Tibial artery (tissue), 4 donors: ENCODE measurements at places on chromosomes 2 and 18.

DNA sequence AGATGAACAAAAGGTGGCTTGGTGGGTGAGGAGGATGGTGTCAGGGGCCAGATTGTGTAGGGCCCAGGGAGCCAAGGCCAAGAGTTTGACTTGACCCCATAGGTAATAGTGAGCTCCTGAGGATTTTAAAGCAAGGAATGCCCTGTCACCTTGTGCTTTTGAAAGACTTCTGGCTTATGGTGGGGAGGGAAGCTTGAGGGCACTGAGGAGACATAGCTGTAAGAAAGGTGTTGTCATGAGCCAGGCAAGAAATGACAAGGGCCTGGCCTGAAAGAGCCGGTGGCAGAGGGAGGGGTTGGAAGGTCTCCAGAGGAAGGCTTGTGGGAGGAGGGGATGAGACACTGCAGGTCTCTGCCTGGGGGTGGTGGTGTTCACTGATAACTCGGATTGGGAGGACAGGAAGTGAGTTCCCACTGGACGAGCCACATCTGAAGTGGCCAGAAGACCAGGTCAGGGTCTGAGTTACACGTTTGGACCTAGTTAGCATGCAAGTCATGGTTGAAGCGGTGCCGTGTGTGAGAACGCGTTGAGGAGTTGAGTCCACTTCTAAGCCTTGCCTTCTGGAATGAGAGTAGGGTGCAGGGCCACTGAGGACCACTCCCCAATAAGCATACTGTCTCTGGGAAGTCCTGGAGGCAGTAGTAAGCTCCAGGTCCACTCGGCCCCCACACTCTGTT is 64.3 kb downstream of the TET3 start:
- no peak for DNase-seq

DNA sequence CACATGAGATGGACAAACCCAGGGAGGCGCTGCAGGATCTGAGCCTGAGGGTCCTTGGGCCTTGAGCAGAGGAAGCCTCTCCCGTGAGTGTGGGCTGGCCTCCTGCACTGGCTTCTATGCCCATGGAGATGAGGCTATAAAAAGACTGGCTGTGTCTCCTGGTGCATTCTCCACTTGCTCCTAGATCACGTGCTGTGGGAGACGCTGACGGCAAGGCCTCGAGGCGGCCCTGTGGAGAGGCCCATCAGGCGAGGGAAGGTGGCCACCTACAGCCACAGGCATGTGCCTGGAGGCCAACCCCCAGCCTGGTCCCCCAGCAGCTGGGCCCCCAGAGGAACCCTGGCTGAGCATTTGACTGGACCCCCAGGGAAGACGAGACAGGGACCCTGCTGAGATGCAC is 198.9 kb downstream of the TWIST2 start:
- DNase-seq, result no peak

DNA sequence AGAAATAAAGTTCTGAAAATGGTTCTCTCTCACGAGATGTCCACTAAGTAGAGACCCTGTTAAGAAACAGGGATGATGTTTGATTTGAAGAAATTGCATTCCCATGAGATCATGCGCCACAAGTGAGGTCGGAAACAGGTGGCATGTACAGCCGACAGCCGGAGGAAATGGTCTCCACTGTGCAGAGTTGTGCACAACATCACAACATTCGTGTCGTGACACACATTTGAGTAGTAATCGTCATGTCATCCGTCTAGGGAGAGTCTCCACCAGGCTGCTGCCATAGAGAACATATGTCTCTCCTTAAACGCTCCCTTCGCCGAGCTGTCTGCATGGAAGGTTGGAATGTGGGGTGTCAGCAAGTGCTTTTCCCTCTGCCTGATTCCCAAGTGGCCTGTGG is 84.7 kb downstream of the ASAP2 start:
- no peak for DNase-seq

DNA sequence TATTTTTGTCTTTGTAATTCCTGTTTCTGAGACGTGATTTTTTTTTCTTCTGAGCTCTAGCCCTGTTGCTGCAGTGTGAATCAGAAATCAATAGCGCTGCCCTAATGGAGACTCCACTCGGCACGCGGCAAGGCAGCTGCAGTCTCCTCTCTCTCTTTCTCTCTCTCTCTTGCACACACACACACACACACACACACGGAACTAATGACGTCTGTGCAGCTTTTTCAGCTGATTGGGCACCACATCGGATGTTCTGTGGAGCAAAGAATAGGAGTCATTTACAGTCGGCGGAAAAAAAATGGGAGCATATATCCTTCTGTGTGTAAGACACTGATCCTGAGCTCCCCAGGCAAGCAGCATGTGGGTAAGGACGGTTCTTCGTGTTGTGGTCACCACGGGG is 2.0 kb upstream of the MYT1L start:
- no peak for DNase-seq

- no peak for DNase-seq
Measured at GRCh38 chr2:56713978-56714377, 530.2 kb downstream of the CCDC85A start.

DNA sequence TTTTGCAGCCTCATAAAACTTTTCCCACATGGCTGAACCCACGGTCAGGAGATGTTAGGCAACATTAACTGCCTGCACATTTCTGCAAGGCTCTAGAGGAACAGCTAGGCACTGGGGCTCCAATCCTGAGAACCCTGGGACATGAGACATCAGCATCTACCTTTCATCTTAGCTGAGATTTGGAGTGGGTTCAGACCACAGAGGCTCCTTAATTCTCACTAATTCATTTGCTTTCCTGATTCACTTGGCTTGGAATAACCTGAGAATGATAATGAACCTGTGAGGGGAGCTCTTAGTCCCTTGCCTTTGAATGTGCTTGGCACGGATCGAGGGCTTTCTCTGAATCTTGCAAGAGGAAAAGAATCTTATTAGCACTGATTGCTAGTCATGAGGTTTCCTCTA is 266.2 kb downstream of the FIGN start:
- DNase-seq, result no peak

DNA sequence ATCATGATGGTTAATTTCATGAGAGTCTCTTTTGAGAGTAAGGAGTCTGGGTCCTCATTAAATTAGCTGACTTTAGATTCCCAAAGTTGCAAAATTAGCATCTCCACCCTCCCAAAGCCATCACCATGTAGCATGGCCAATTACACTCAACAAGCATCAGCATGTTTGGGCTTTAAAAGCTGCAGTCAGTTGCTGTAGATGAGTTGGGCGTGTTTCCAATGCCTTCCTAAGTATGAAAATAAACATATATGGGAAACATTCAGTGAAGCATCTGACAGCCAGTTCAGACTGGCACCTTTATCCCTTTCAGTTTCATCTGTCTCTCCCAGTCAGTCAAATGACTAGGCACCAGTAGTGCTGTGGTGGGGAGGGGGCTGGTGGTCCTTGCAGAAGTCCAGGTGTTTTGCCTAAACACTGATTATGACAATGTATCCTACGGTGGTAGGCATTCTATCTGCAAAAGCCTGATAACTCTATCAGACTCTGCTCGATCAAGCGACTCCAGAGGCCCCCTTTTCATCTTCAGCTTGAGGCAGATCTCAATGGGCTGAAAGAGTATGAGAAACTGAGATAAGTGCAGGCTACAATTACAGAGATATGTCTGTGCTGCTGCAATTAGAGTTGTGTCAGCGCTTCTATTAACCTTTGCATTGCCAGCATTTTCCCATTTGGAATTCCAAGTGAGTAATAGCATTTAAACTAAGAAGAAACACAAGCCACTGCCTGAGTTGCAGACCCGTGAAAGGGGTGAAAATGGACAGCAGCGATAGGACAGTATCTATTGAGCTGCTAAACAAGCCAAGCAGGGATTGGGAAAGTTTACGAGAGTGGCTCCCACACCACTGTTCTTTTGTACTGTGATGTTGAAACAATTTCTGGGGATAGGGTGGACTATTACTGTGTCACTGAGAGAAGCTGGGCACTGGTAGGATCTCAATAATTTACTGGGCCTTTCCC is 67.3 kb upstream of the SPOPL start:
- no peak for DNase-seq

GRCh38 chr2:31012406-31012805 is 125.8 kb downstream of the GALNT14 start:
- DNase-seq, result no peak

DNA sequence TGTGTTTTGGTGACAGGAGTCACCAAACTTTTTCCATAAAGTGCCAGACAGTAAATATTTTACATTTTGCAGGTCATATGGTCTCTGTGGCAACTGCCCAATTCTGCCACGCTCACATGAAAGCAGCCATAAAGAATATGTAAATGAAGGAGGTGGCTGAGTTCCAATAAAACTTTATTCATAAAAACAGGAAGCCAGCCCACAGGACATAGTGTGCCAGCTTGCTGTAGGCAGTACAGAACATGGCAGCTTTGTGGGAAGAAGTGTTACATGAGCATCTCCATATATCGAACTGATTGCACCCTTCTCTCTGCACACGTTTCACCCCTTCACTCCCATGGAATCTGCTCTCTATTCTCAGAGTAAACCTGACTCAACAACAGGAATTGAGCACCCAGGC is 10.2 kb downstream of the ASB18 start:
- no peak for DNase-seq

DNA sequence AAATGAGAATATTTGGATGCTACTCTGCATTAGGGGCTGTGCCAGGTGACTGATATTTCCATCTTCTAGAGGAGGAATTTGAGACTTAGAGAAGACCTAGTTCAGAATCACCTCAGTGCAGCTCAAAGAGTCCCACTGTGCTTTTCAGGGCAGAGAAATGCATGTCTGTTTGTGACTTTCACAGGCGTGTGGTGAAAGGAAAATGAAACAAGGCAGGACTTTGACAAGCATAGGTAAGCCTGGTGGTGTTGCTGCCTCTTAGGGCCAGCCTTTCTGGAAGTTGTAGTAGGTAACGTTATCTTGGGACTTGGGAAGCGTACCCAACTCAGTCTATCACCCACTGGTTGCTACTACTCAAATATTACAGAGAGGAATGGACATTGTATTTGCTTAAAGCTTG is 2.6 kb downstream of the GPR39 start:
- no peak for DNase-seq

- no peak for DNase-seq
Measured at GRCh38 chr2:182907081-182907830, 40.8 kb upstream of the FRZB start.

DNA sequence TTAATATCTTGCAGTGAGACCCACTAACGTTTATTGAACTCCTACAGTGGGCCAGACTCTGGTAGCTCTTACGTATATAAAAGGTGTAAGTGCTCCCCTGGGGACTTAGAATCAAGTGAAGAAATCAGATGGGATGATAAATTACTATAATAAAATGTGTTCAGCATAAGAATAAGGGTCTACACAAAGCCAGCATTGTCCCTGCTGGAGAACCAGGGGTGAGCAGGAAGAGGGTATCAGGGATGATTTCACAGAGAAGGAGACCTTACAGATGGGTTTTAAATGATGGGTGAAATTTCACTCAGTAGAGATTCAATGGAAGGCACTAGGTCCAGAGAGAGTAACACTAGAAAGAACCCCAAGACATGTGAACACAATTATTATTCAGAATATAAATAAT is 20.7 kb downstream of the NRXN1 start:
- DNase-seq, result no peak

GRCh38 chr2:138707392-138708074 is 72.7 kb downstream of the NXPH2 start:
- no peak for DNase-seq

DNA sequence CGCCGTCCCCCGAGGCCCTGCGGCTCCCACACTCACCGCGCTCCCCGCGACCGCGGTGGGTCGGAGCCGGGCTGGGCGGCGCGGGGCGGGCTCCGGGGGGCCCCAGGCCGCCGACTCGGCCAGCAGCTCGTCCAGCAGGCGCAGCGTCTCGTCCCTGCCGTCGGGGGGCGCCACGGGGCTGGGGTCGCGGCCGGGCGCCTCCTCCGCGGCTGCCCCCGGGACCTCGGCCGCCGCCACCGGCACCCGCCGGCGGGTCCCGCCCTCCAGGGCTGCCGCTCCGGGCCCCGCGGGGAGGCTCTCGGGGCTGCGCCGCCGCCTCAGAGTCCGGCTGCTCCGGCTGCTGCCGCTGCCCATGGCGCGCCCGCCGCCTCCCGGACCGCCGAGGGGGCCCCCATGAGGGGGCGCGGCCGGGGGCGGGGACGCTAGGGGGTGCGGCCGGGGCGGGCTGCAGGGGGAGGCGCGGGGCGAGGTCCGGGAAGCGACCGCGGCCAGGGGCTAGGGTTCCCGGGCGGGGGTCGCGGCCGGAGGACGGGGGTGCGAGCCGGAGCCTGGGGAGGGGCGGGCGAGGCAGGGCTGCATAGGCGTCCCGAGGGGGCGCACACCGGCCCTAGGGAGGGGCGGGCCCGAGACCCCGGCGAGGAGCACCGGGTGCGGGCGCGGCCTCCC is at the start of gene CYS1:
Gene CYS1 (minus strand): TSS at position 542 of the 666 bp plus-strand sequence. CDS start 188 bp downstream, at position 354.
- DNase-seq, result no peak

- no peak for DNase-seq
Measured at GRCh38 chr2:192357217-192357616, 162.5 kb upstream of the TMEFF2 start.

DNA sequence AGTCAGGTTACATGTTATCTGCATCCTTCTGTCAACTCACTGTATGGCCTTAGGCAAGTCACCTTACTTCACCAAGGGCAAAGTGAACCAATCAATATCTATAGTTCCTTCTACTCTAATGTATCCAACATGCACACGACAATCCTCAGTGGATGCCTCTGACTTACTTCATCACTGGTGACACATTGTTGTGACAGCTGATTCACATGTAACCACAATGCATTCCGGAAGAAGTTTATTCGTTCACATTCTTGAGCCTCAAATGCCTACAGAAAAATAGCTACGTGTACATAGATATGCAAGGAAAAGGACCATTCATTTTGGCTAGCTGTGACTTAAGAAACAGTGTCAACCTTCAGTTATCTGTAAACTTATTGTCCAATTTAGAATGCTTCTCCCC is 26.3 kb upstream of the EPG5 start:
- DNase-seq, result no peak

- no peak for DNase-seq
Measured at GRCh38 chr2:19900931-19901441, 797 bp downstream of the TTC32 start.

DNA sequence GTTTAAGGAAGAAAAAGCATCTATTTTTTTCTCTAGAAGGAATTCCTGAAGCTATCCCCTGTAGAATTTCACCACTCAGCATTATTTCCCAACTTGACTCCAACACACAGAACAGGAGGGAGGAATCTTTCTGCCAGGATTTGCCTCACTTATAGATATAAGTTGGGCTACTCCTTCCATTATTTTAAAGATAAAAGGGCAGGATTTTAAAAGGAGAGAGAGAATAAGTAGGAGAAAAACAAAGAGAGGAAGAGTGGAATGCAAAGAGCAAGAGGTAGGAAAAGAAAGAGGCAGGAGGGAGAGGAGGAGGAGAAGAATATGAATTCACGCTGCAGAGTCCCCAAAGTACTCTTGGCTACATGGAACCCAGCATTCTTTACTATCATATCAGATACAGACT is 182.5 kb downstream of the TCF4 start:
- DNase-seq, result no peak
